ENCODE measurements at places on chromosomes 2 and 18.

DNA sequence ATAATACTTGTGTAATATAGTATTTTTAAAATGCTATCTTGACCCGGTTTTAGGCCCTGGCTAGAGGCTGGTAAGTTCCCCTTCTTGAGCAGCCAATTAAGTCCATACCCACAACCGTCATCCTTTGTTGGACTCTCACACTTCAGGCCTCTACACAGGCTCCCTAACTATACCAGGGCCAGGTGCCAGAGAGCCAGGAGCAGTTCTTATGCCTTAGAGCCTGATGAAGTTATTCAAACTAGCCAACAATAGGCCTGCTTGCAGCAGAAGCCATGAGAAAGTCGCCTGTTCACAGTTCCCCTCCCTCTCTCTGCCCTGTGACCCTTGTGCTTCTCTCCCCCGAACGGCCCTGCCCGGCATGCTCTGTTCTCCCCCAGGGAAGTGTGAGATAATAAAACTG is 454.2 kb upstream of the KLHL29 start:
- H3K27ac ChIP-seq = no peak overlapping the region
- no peaks in the 10 kb centered on the region for H3K27me3 ChIP-seq
- H3K4me1 ChIP-seq = no peaks in the 10 kb centered on the region
- DNase-seq = no peak

GRCh38 chr18:75130591-75131328 is 78.2 kb downstream of the PTGR3 start:
- H3K27me3 ChIP-seq = no peaks in the 10 kb centered on the region
- H3K27ac ChIP-seq = no peak overlapping the region
- H3K4me3 ChIP-seq = no peak overlapping the region
- DNase-seq = no peak
- no peaks in the 10 kb centered on the region for H3K36me3 ChIP-seq

GRCh38 chr2:224816816-224817215 is 100.7 kb upstream of the CCDC195 start:
- no peak overlapping the region for H3K4me3 ChIP-seq
- no peaks in the 10 kb centered on the region for H3K27me3 ChIP-seq
- no peaks in the 10 kb centered on the region for H3K4me1 ChIP-seq
- H3K36me3 ChIP-seq = peaks cover 66% of the 10 kb centered on the region
- no peak for DNase-seq
- H3K27ac ChIP-seq = no peak overlapping the region

- H3K4me1 ChIP-seq = peaks cover 4% of the 10 kb centered on the region
- H3K27me3 ChIP-seq = no peaks in the 10 kb centered on the region
- peak overlapping the region; percentile 51 for H3K4me3 ChIP-seq
Observed at GRCh38 chr2:209424199-209424701, 403 bp downstream of the MAP2 start.

DNA sequence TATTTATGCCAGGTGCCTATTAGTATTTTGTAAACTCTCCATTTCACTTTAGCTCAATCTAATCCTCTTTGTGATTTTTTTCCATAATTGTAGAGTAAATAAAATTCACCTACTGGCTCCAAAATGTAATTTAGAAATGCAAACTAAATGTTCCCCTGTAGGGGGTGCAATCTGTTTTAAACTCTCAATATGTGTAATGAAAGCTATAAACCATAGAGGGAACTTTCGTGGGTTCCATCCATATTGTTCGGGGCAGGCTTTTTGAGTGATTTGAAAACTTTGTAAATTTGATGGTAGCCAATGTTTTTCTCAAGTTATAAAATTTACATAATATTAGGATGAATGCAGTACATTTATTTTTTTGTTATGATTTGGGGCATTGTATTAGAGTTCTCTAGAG is 49.4 kb downstream of the TSPYL6 start:
- H3K4me3 ChIP-seq = no peak overlapping the region
- H3K27me3 ChIP-seq = no peaks in the 10 kb centered on the region
- H3K27ac ChIP-seq = no peak overlapping the region
- H3K4me1 ChIP-seq = no peaks in the 10 kb centered on the region

DNA sequence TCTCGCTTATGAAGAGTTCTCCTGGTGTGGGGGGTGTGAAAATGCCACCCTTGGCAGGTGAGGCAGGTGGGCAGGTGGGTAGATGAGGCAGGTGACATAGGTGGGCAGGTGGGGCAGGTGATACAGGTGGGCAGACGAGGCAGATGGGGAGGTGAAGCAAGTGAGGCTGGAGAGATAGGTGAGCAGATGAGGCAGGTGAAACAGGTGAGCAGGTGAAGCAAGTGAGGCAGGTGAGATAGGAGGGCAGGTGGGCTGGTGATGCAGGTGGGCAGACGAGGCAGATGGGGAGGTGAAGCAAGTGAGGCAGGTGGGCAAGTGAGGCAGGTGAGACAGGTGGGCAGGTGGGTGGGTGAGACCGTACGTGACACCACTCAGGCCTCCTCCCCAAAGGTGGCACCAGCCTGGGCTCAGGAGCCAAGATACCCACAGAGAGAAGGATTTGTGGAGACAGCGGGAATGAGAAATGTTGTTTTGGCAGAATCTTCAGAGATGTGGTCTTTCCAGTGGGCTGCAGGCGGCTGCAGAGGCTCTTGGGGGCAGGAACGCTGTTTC is 232.3 kb upstream of the MYT1L start:
- no peaks in the 10 kb centered on the region for H3K27me3 ChIP-seq
- no peaks in the 10 kb centered on the region for H3K4me1 ChIP-seq
- no peak overlapping the region for H3K27ac ChIP-seq
- no peak overlapping the region for H3K4me3 ChIP-seq

DNA sequence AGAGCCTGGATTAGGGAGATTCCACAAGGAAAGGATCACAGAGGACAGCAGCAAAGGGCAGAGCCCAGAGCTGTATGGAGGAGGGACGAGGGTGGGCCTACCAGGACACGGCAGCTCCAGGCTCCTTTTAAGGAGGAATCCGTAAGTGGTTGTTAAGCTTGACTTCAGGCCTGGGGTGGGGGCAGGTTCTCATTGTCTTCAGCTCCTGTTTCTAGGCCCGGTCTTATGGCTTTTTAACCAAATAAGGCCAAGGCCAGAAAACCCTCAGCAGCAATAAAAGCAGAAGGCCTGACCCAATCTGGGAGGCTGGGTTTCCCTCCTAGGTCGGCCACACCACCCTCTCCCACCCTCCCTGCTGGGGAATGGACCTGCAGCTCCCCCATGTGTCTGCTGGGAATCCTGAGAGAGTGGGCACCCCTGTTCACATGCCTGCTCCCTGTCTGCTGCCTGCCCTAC is 111.2 kb downstream of the PLB1 start:
- H3K27me3 ChIP-seq = no peaks in the 10 kb centered on the region
- H3K4me3 ChIP-seq = no peak overlapping the region
- no peaks in the 10 kb centered on the region for H3K4me1 ChIP-seq
- no peak for DNase-seq
- H3K27ac ChIP-seq = no peak overlapping the region

DNA sequence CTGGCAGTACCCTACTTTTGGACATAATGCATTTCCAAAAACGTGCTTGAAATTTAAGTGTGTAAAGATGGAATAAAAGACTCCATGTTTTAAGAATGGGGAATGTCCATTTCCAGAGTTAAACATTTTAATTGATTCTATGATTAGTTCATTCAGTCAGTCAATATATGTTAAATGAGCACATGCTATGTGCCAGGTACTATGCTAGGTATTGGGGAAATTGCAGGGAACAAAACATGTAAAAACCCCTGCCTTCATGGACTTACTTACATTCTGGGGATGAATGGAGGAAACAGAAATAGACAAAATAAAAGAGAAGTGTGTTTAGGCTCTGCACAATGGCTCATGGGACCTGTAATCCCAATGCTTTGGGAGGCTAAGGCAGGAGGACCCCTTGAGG is 288.6 kb downstream of the MTX2 start:
- no peaks in the 10 kb centered on the region for H3K4me1 ChIP-seq
- peaks cover 3% of the 10 kb centered on the region for H3K27me3 ChIP-seq
- H3K36me3 ChIP-seq = no peaks in the 10 kb centered on the region
- H3K27ac ChIP-seq = no peak overlapping the region
- DNase-seq = no peak

DNA sequence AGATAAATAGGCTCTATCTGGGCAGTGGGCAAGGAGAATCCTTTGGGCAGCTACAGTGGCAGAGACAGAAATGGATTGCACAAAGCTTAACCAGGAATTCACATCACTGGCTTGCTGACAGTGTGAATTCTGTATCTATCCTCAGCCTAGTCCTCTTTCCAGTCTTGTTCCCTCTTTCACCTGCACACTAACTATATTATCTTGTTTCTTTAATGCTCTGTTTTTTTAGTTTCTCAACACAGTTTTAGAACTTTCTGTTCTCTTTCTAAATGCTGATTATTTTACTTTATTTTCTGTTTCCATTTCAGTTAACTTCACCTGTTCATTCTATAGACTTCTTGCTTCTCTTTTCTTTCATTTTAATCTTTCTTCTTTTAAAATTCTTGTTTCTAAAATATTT is 66.4 kb downstream of the LINC00305 start:
- H3K4me3 ChIP-seq = no peak overlapping the region
- H3K36me3 ChIP-seq = no peaks in the 10 kb centered on the region
- H3K27me3 ChIP-seq = no peaks in the 10 kb centered on the region
- H3K27ac ChIP-seq = no peak overlapping the region
- H3K4me1 ChIP-seq = no peaks in the 10 kb centered on the region

DNA sequence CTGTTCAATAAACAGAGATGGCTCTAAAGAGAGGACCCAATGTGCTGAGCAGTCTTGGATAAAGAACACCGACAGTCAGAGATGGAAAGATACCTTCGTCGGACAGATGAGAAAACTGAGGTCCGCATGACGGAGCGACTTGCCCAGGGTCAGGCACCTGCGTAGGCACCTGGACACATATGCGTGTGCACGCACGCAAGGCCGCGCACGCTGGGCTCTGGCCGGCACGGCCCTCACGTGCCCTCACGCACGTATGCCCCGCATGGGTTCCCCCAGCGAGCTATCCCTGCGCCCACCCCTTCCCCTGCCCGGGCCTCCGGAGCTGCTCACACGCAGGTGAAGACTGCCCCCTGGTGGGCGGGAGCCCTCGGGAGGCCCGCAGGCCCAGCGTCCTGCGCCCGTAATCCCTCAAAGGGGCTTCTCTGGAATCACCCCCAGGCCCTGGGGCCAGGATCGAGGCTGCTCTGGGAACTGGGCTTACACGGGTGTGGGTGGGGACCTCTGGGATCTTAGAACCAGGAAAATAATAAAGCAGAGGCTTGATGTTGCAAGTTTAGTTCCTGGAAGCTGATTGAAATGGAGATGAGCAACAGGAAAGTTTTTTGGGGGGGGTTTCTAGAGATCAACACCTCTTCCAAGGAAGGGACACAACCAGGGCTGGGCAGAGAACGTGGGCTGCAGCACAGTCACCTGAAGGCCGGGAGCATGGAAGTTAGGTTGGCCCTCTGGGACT is 246.3 kb downstream of the TNS1 start:
- H3K27me3 ChIP-seq = no peaks in the 10 kb centered on the region
- no peaks in the 10 kb centered on the region for H3K4me1 ChIP-seq
- peak overlapping the region; percentile 22 for H3K4me3 ChIP-seq
- no peak overlapping the region for H3K27ac ChIP-seq
- no peak for DNase-seq

DNA sequence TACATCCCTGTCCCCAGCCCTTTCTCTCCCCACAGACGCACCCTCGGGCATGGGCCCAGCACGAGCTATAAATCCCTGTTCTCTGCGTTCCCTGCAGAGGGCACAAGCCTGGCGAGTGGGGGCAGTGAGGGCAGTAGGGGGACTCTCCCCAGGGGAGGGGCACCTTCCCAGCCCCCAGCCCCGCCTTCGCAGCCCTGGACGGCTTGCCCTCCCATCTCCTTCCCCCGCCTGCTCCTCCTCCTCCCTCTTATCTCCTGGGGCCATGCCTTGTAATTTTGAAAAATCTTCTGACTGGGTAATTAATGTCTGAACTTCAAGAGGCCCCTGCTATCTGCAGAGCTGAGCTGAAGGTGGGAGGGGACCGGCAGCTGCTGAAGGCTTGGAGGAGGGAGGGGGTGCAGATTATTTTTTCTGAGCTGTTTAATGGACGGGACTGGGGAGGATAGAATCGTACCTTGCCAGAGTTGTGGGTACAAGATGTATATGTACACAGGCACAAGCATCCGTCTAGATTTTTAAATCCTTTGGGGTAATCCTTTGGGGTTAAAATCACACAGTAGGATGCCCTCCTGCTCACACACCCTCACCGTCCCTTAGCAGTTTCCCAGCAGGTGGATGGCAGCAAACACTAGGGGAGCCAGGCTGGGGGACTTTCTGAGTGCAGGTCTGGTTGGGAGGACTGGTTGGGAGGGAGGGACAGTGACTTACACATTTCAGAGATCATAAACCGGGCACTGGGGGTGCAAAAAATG is 121.9 kb downstream of the SMAD7 start:
- H3K4me3 ChIP-seq = no peak overlapping the region
- peaks cover 29% of the 10 kb centered on the region for H3K4me1 ChIP-seq
- no peaks in the 10 kb centered on the region for H3K36me3 ChIP-seq
- H3K27me3 ChIP-seq = no peaks in the 10 kb centered on the region

DNA sequence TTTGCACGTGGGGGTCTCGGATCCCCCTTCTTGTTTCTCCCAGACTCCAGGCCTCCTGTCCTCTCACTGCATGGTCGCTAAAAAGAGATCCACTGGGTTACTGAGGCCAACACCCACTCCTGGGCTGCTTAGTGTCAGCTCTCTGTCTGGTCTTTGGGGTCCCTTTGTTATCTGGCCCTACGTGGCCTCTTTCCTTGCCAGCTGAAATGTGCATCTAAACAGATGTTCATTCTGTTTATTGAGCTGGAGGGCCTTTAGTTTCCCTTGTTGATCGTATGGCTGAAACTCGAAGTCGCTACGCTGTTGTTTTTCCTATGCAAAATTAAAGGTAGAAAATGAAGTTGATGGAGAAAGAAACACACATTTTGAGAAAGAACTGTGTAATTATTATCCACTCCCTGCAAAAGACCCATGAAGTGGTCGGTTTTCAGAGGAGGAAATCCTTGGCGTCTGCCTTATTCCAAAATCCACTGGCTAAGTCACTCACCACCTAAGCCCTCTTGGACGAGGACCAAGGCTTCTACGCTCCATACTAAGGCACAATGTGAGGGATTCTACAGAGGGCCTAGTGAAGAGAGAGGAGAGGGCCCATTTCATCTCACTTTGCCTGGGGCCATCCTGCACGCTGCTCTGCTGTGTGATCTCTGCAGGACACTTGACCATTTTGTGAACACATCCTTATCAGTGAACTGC is 105.3 kb downstream of the GLI2 start:
- no peak overlapping the region for H3K27ac ChIP-seq
- H3K27me3 ChIP-seq = no peaks in the 10 kb centered on the region
- no peak overlapping the region for H3K4me3 ChIP-seq
- no peaks in the 10 kb centered on the region for H3K36me3 ChIP-seq
- DNase-seq = no peak

- no peak for DNase-seq
- no peaks in the 10 kb centered on the region for H3K36me3 ChIP-seq
- no peaks in the 10 kb centered on the region for H3K4me1 ChIP-seq
- no peak overlapping the region for H3K4me3 ChIP-seq
Observed at GRCh38 chr2:46143429-46144132, 153.6 kb upstream of the EPAS1 start.

- H3K27me3 ChIP-seq = no peaks in the 10 kb centered on the region
- no peaks in the 10 kb centered on the region for H3K36me3 ChIP-seq
- no peaks in the 10 kb centered on the region for H3K4me1 ChIP-seq
- DNase-seq = no peak
- no peak overlapping the region for H3K4me3 ChIP-seq
Observed at GRCh38 chr2:217999595-217999959, 3.2 kb downstream of the TNS1 start.

All from effector memory CD4-positive, alpha-beta T cell (primary cell).